ENCODE measurements at places on chromosomes 1 and 21.

- no peak for DNase-seq
Observed at GRCh38 chr1:17125756-17126237, 6.5 kb upstream of the PADI2 start.

GRCh38 chr21:37364722-37365121 is 1.9 kb upstream of the DYRK1A start:
- no peak for DNase-seq

GRCh38 chr1:180230791-180231505 is 884 bp downstream of the LHX4 start:
- no peak for DNase-seq

DNA sequence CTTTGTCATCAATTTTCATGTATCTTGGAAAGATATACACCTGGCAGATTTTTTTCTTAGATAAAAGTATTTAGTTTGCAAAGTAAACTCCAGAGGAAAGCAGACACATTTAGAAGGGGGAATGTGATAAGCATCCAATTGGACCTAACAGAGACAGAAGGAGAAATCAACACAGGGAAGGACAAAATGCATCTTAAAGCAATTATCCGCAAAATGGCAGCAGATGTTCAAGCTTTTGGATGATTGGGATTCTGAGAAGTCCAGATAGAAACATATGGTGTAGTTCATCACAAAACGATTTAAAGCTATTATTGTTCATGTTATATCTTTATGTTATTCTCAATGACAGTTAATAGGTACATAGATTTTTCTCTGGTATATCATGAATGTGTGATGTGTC is 1153.1 kb upstream of the B3GALT2 start:
- no peak for DNase-seq

DNA sequence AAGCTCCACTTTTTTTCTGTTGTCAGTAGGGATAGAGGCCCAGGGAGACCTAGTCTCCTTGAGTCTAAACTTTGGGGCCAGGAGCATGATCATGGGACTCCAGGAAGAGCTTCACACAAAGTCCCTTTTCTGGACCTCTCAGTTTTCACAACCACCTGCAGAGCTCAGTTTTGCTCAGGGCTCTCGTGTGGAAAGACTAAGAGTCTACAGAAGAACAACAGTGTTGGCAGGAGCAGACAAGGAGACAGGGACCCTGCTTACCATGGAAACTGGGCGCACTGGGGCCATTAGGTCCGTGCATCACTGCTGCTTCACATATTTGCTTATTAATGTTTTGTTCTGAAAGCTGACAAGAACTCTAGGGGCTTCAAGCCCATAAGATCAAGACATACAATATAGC is 63.9 kb upstream of the HSD17B7 start:
- no peak for DNase-seq

- DNase-seq: no peak
Observed at GRCh38 chr1:180236698-180237509, 6.8 kb downstream of the LHX4 start.

DNA sequence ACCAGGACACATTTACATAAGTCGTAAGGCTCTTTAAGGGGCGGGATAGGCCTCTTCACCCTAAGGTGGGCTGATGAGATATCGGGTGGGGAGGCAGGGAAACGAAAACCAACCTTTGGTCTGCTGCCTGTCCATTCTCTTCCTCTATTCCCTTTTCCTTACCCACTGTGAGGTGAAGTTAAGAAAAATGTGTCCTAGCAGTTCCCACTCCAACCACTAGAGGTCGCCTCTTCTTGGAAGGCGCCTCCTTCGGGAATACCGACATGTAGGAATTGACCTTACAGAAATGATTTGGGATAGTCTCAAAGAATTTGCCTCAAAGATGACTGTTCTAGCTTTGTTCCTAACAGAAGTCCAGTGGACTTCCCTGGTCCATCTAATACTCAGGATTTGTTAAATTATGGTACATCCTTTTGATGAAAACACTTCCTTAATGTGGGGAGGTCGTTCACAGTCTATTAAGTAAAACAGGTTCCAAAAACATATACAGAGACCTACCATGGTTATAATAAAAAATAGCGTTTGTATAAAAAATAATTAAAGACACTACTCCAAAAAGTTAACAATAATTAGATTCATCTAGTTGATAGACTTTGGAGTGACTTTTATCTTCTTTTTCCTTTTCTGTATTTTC is 14.1 kb downstream of the AZIN2 start:
- no peak for DNase-seq

DNA sequence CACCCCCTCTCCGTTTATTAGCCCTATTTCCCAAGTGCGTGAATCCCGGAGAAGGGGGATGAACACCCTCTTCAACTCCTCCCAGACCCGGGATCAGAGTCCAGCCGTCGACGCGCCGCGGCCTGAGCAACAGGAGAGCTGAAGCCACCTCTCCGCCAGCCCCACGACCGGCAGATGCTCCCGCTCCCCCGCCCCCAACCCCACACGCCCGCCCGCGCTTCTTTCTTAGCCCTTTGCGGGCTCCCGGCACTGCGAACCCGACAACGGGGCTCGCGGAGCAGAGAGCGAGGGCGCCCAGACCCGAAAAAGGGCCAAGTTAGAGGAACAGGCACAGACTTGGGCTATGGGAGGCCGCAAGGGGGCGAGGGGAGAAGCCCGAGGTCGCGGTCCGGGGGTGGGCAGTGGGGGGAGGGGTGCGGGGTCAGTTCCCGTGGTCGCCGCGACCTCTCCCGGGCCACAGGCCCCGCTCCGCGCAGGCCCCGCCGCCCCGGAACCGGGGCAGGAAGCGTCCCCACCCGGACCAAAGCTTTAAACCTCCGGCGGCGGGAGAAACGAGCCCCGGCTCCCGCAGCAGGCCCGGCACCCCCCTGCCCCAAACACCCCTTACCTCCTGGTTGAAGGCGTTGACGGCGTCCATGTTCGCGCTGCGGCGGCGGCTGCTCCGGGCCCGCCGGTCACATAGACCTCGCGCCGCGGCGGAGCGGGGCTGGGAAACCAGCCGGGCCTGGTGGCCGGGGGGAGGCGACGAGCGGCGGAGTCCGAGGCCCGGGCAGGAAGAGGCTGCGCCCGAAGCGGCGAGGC is 662 bp downstream of the SCAF4 start:
- no peak for DNase-seq

DNA sequence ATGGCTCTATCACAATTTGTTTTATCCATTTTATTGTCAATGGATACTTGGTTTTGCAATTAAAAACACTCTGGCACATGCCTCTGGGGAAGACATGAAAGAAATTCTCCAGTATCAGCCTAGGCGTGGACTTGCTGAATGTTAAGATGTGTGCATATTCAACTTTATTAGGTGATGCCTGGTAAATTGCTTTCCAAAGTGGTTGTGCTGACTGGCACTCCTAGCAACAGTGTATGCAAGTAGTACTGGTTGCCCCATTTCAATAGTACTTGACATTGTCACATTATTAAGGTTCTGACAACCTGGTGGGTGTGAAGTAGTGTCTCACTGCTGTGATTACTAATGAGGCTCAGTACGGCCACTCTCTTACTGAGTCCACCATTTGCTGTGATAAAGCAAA is 48.1 kb downstream of the BEND5 start:
- no peak for DNase-seq

GRCh38 chr1:233180641-233181364 is 114.7 kb downstream of the PCNX2 start:
- no peak for DNase-seq

- no peak for DNase-seq
Observed at GRCh38 chr1:235102259-235102582, 26.4 kb downstream of the TOMM20 start.

- DNase-seq: no peak
Observed at GRCh38 chr1:70314706-70315304, 39.7 kb downstream of the ANKRD13C start.

GRCh38 chr1:107172450-107173170 is 31.8 kb downstream of the NTNG1 start:
- DNase-seq: no peak

GRCh38 chr1:20936621-20937020 is 149.5 kb upstream of the HP1BP3 start:
- no peak for DNase-seq

All from NCI-H1417 treated with DMSO at 0.1 percent for 48 hours (cell line).